Ovary (tissue), 10 donors: ENCODE measurements at places on chromosomes 3 and 15. TPM values are rescaled to one million over a fixed set of nuclear protein-coding genes. Genes with fewer than 3 reads are reported as not detected.
A peak's percentile ranks its signal among the peaks of the same experiment; 100 is the strongest.

MORC1 gene
- total RNA-seq: 0.18 TPM

DNAH12 gene
- 1.0 TPM for total RNA-seq

FOXB1 gene
- not detected for total RNA-seq

SNRPN gene
- total RNA-seq: 126 TPM

FOXL2 gene
- total RNA-seq: 128 TPM

CSTA gene
- 9.0 TPM for total RNA-seq

- DNase-seq: peak; percentile 73
Observed at GRCh38 chr3:129485721-129486663, 42.4 kb upstream of the RHO start.

- peak; percentile 67 for DNase-seq
Observed at GRCh38 chr15:52021128-52021671, 2.2 kb downstream of the MAPK6 start.

- DNase-seq: no peak
Observed at GRCh38 chr3:180229113-180229512, 192.4 kb upstream of the PEX5L start.

DNA sequence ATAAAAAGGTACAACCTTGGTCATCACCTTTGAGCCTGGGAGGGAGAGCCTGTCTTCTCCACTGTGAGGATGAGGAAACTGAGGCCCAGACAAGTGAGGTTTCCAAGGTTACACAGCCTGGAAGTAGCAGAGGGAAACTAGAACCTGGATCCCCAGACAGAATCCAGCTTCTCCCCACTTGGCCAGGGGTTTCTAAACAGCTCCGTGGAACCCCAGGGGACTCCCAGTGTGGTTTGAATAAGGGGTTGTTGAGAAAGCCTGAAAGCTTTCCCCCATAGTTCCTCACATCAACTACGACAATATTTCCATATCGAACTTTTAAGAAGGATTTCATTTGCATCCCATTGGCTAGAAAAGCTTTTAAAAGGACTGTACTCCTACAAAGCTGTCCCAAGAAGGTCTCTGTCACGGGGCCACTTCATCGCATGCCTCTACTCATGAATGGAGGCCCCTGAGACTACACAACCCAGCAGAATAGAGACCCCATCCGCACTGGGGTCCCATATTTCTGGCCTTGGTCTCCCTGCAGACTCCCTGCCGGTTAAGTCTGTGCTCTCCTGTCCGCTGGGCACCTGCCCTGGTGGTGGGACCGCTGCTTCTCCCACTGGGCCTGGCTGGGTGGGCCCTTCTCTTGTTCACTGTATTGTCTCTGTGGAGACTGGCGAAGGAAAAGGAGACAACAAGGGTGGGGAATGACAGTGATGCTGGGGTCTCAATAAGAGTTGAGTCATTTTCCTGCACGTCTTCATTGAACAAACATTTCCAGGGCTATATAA, 178.5 kb downstream of the SMAD6 start:
- DNase-seq: no peak

DNA sequence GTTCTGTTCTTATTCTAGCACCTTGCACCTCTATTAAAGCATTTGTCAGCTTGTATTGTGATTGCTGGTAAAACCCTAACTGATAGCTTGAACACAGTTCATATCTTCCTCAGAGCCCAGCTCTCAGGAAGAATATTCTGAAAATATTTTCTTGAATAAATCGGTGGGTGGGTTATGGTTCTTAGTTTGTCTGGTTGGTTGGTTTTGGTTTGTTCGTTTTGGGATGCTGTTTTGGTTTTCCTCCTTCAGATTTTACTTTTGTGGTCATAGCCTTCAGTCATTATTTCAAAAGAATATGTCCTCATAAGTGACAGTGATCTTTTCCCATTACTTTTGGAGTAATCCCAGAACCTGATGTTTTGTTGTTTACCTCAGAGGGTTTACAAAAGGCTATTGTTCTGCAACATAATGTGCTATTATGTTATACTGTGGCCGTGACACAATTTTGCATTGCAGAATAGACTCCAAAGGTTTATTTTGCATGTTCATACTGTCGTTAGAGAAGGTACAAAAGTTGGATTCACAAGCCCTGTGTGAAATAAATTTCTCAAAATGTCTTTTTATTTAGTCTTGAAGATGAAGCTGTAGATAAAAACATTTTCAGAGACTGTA, 2.7 kb upstream of the TMEM87A start:
- DNase-seq: no peak

DNA sequence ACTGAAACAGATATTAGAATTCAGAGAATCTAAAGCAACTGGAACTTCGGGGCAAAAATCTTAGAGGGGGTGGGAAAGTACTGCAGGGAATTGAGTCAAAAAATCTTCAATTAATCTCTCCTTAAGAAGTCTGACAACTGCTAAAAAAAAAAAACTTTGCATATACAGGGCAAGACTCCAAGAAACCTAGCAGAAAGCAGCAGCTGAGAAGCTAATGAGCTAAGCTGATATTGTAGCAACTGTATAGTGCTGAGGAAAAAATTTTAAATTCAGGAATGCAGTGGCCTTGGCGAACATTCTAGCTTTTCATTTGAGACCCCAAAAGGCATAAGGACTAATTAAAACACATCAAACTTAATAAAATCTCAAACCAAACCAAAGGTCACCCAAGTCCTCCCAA, 113.6 kb downstream of the SCAPER start:
- no peak for DNase-seq

DNA sequence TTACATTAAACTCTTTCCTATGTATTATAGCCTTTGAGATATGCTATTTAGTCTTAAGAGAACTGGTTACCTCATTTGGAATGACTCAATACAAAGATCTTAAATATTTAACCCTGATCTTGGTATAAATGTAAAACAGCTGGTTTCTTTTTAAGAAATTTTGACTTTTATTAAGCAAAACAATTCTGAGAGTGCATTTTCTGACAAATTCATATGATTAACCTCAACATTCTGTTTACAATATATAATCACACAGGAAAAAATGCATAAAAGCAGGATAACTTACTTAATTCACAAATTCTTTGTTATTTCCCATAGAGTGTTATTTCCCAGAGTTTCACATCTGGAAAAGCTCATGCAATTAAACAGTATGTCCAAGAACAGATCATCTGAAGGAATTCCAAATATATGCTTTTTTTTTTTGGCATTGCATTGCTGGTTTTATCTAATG, 400.4 kb upstream of the THBS1 start:
- DNase-seq: no peak

DNA sequence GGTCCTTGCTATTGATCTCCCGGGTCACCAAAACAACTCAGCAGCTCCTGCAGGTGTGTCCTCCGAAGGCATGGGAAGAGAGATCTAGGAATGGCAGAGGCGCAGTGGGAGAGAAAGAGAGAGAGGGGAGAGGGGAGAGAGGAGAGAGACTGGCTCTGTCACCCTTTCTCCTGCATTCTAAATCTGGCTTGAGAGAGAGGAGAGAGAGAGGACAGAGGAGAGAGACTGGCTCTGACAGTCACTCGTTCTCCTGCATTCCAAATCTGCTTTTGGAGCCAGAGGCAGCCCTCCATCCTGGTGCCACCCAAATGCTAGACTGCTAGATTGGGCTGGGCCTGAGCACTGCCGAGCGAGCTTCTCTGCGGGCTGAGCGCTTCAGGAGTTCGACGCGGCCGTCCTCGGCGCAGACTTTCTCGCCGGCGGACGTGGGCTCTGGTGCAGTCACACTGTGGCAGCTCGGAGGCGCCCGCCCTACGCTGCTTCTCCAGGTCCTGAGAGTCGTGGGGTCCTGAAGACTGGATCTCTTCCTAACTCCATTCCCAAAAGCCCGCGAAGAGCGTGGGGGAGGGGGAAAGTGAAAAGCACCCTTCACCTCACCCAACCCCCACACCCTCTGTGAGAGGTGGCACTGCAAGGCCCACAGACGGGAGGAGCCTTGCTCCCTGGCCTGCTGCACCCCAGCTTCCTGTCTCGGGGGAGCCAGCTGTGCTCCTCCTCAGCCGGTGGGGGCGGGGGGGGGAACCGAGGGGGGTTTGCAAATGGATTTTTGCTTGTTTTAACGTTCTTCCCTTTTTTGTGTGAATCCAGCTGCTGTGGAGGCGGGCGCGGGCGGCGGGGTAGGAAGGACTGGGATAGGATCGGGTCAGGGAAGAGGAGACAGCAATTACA, 222.3 kb downstream of the MEIS2 start:
- DNase-seq: no peak

DNA sequence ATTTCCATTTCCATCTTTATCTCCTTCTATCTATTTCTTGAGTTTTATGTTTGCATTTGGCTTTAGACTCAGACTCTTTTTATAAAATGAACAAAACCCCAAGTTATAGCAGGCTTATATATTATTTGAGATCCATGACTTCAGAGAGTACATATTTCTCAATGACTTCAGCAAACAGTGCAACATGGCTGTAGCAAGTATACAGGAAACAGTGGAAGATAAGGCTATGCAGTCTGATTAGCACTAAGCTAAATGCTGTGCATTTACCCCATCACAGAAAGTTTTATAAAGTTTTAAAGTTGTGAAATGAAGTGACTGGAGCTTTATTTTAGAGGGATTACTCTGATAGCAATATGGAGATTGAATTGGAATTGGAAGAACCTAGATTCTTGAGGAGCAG, 463.5 kb upstream of the TGFBR2 start:
- no peak for DNase-seq

DNA sequence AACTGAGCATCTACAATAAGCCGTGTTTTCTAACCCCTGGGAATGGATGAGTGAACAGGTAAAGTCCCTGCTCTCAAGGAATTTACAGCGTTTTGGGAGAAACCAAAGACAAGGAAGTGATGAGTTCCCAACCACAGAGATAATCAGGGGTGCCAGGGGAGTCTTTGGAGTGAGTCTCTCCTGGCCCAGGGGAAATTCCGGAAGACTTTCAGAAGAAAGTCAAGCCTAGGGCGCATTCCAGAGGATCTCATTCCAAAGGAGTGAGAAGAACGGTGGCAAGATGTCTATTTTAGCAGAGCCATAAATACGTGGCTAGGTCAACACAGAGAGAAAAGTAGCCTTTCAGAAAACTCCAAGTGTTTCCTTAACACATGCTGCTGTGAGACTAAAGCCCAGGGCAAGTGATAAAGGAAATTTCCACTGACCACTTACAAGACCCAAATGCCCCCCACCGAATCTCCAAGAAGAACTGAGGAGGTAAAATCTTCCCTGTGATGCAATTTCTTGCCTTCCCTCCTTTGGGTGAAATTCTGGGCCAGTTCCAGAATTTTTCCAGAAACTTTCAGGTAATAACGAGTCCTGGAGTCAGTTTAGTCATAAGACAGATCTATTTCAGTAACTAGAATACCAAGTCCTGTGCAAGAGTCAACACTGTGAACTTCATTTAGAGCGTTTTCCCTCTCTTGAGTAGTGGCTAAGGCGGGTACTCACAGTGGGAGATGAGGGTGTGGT, 437.4 kb downstream of the NR2F2 start:
- no peak for DNase-seq

DNA sequence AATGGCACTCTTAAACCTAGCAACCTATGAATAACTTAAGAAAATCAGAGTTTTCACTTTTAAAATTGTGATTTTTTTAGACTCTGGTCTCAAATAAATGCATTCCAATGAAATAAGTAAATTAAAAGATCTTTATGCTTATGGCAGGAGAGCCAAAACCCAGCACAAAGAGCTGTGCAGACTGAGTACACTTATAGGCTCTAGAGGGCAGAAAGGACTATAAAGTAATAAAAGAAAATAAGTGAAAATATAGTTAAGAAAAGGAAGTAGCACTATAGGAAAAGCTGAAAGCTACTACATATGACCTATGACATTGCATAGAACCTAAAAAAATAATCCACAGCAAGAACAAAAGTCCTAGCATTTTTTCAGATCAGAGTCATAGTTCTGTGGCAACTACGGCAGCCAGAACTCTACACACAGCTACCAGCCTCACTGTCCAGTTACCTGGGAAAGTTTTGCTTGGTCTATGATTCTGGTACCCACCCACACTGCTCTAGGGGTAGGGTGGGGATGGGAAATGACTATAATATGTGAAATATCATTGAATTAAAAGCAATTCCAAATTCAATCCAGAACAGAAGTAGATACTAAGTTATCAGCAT, 30.5 kb downstream of the CLASP2 start:
- no peak for DNase-seq

DNA sequence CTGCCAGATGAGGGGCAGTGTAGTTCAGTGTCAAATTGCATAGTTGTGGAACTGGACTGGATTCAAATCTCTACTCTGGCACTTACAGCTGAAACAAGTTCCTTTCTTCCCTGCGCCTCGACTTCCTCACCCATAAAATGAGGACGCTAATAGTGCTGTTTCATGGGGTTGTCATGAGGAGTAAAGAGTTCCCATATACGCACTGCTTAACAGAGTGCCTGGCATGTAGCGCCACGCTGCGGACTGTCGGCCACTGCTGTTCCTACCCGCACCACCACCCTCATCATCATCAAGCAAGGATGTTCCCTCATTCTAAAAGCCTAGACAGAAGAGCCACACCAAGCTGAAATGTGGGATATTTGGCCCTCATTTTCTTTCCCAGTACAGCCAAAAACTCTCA, 91.9 kb downstream of the CHDH start:
- no peak for DNase-seq

GRCh38 chr3:113981803-113982202, 34.0 kb downstream of the ZDHHC23 start:
- DNase-seq: no peak

DNA sequence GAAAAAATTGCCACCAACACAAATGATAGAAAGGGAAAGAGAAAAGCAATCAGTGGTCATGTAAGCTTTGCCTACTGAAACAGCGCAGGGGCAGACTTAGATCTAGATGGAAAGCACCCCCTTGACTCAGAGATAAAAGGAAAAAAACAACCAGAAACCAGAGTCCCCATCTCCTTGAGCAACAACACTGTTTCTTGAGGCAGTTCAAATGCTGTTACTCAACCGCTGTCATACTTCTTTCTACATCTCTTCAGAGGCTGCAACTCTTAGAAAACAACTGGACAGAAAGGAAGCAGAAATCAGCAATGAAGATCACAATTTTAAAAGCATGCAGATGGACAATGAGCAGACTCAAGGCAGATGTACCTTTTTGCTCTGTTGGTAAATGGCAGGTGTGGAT, 36.5 kb downstream of the FSIP1 start:
- no peak for DNase-seq

DNA sequence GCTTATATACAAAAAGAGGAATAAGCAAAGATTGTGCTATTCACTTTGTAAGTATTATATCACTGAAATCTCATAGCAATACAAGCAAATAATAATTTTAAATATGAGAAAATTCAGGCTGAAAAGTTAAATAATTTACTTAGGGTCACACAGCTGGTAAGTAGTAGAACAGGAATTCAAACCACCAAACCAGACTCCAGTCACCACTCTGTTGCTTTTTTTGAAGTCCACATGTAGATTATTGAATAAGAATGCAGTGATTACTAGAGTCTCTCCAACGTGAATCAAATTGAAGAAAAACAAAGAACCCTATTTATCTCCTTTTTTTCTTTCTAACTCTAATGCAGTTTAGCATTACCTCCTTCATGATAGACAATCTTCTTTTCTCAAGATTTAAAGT, 15.9 kb downstream of the SPICE1 start:
- no peak for DNase-seq

GRCh38 chr15:63466378-63467192, 37.8 kb upstream of the USP3 start:
- DNase-seq: no peak
